ENCODE measurements at places on chromosomes 11 and 22. TPM values are rescaled to one million over a fixed set of nuclear protein-coding genes. Genes with fewer than 3 reads are reported as not detected.

The CCDC87 gene
- 0.04 TPM for total RNA-seq

DNA sequence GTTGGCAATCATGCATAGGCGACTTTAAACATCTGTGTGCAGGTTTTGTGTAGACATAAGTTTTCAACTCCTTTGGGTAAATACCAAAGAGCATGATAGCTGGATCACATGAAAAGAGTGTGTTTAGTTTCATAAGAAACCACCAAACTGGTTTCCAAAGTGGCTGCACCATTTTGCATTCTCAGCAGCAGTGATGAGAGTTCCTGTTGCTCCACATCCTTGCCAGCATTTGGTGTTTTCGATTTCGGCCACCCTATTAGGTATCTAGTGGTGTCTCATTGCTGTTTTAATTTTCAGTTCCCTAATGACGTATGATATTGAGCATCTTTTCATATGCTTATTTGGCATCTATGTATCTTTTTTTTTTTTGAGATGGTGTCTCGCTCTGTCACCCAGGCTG lies 62.8 kb upstream of the CCND1 start:
- no peak for DNase-seq

DNA sequence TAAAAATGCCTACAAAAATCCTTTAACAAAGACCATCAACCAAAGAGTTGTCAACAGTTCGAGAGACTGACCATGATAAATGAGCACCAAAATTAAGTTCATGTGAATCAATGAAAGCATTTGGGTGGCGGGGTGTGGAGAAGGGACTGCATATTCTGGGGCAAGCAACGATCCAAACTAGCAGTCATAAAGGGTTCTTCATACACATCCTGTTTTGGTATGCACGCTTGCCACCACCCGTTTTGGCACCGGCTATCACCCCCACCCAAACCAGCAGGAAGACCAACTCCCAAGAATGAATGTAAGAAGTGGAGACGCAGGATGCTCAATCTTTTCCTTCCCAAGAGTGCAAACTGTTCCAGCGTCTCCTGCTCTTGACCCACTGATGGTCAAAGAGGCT lies 80.8 kb downstream of the SGSM3 start:
- no peak for DNase-seq

The MS4A3 gene
- total RNA-seq = not detected

The CBX6 gene
- 19.6 TPM for total RNA-seq

DNA sequence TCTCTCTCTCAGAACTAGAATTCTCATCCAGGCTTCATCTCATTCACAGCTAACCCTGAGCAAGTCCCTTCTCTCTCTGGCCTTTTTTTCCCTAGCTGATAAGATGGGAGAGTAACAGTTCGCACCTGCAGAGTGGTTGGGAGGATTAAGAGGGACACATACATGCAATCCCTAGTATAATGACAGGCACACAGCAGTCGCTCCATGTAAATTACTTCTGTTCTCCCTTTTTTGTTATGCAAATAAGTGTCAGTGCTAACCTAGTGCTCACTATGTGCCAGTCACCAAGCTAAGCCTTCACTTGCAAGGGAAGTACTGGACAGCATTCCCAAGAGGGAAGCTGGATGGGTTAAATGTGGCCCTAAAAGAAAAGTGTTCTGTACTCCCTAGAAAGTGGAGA lies 63.4 kb downstream of the TENM4 start:
- no peak for DNase-seq

- peak; percentile 76 for DNase-seq
Measured at GRCh38 chr11:131354251-131354701, 16.1 kb upstream of the NTM start.

The UBASH3B gene
- total RNA-seq = 4.4 TPM

- DNase-seq = no peak
Measured at GRCh38 chr11:7490054-7490453, 4.7 kb downstream of the OLFML1 start.

The MAPK8IP2 gene
- 0.29 TPM for total RNA-seq

The DEUP1 gene
- not detected for total RNA-seq

DNA sequence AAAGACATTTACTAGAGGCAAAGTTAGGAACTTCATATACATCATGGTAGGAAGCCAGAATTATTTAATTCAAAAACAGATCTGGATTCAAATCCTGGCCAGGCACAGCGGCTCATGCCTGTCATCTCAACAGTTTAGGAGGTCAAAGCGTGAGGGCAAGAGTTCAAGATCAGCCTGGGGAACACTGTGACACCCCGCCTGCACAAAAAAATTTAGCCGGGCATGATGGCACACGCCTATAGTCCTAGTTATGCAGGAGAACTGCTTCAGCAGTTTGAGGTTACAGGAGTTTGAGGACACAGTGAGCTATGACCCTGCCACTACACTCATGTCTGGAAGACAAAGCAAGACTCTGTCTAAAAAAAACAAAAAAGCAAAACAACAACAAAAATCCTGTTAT lies 8.9 kb downstream of the MRTFA start:
- no peak for DNase-seq

DNA sequence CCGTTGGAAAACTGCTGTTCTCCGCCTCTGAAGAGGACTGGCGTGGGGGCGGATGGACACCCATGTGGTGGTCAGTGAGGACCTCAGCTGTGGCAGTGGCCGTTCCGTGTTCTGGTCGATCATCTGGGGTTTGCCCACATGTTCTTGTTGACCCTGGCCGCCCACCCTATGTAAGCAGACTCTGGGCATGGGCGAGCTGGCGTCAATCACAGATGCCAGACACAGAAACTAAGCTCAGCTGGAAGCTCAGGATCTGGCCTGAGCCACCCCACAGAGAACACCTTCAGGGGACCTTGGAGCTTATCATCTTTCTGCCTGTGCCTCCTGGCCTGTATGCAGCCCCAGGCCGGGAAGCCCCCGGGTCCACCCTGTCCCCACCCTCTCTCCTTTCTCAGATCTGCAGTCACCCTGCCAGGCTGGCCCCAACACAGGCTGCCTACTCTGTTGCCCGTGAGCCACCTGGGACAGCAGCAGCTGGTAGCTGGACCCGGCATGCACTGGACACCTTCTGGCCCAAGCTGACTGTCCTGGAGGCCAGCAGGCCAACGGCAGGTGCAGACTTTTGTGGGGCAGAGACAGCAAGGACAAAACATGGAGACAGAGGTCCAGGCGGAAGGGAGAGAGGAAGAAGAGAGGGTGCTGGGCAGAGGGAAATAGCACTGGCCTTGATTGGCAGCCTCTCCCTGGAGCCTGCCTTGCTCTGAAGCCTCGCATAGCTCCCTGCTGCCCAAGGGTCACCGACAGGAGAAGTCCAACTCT lies 91.5 kb downstream of the PHF21B start:
- DNase-seq = no peak

GRCh38 chr22:41915035-41915785 lies at the start of gene SHISA8:
SHISA8 (minus strand) TSS chr22:41915074; CDS start chr22:41914667, 407 bp downstream.
- no peak for DNase-seq

DNA sequence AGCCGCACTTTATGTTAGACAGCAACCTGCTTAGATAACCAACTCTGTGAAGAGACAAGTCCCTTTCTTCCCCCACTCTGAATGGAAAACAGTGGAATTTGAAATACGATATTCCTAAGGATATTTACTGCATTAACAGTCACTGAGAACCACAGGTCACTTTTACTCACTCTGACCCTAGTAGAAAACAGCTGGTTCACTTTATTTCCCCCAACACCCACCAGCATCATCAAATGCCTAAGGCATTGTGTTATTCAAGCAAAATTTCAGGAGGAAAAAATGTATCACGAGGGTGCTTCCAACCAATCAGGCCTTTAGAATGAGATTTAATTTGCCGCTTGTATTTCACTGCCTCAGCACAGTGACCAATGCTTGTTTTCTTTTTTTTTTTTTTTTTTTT lies 1134.1 kb upstream of the CCDC90B start:
- DNase-seq = peak; percentile 15

- DNase-seq = no peak
Measured at GRCh38 chr11:113075586-113076095, 114.4 kb downstream of the NCAM1 start.

The CRYBA4 gene
- total RNA-seq = not detected

- no peak for DNase-seq
Measured at GRCh38 chr11:60500276-60500910, 7.8 kb downstream of the MS4A12 start.

DNA sequence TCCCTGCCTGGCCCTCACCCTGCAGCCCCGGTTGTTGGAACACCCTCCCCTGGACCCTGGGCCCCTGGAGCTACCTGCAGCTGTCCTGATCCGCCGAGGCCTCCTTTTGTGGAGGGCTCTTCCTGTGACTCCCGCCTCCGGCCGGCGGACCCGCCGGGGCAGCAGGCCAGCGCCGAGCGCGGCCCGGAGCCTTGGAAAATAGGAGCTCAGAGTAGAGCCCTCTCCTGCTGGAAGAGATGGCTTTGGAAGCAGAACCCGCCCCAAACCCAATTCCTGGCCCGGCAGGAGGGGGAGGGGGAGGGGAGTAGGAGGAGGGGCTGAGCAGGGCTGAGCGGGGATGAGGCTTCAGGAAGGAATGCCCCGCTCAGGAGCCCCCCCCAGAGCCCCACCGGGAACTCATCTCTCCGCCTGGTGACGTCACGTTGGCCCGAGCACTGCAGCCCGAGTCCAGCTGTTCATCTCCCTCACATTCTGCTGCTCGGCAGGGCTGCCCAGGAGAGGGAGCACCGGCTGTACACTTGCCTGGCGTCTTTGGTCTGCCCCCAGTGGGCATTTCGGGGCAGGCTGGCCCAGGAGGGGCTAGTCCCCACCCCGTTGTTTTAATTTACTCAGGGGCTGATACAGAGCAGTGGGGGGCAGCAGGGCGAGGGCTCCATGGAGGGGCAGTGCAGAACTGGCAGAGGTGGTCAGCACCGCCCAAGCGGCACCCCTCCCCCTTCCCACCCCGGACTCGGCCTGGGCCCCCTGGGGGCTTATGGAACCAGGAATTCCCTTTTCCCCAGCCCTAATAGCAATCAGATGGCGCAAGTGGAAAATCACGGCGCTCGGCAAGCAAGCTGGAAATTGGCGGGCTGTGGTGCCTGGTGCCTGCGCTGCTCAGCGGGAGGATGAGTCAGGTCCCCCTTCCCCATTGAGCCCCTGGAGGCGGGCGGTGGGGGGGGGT lies at the start of gene MRGPRF:
MRGPRF (minus strand) TSS at position 238 of the 943 bp plus-strand sequence. CDS start 3,345 bp downstream, outside the sequence.
- DNase-seq = no peak

GRCh38 chr22:38204784-38205183 lies 3.0 kb downstream of the MAFF start:
- no peak for DNase-seq

The MRTFA gene
- 13.6 TPM for total RNA-seq

The NPAS4 gene
- not detected for total RNA-seq

DNA sequence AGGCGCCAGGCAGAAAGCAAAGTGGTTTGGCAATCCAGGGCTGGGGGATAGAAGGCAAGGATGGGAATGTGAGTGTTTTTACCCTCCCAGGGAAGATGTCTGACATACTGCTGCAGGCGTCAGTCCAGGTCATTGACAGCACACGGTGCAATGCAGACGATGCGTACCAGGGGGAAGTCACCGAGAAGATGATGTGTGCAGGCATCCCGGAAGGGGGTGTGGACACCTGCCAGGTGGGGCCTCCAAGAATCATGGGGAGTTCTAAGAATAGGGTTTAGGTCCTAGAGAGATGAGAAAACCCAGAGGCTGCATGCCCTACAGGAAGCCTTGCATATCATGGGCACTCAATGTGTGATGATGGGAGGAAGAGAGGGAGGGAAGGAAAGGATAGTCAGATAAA lies 28.3 kb upstream of the SMIM35 start:
- no peak for DNase-seq

DNA sequence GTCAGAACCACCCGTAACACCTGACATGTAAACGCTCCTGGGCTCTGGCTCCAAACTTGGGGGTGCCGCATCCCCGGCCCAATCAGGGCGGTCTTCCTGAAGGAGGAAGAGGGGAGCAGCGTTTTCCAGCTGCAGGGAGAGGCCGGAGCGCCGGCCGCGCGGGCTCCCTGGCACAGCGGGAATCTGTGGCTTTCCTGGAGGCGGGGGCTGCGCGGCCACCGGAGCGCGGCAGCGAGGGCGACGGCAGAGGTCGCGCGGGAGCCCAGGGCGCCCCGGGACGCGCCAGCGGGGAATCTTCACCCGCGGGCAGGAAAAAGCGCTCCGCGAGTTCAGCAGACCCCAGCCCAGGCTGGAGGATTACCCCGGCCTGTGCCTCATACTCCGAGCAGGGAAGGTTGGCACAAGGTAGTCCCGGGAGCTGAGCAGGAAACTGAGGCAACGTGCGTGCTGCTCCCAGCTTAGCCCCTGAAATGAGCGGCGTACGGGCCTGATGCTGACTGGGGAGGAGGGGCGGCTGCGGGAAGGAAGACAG lies 600 bp upstream of the ESAM start:
- no peak for DNase-seq

GRCh38 chr11:36412781-36413383 lies 97.2 kb downstream of the TRAF6 start:
- no peak for DNase-seq

The SGSM1 gene
- total RNA-seq = not detected

- DNase-seq = peak; percentile 31
Measured at GRCh38 chr11:102345904-102346303, 1.1 kb upstream of the BIRC2 start.

GRCh38 chr22:37503850-37504249 lies 15.4 kb downstream of the CARD10 start:
- no peak for DNase-seq

DNA sequence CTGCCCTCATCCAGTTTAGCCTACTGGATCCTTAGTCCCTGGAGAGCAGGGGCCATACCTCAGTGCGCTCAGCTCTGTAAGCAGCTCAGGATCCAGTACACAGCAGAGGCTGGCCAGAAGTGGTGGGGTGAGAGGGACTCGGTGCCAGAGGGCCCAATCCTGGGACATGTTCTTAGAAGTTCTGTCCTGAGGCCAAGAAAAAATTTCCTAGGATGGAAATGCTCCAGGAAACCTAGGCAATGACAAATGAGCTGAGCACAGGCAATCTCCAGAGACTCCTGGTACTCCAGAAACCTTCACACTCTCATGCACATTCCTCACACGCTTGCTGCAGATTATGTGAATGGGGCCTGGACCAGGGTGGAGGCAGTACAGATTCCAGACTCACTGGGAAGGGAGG lies 89.6 kb downstream of the SERGEF start:
- DNase-seq = no peak
